ENCODE measurements at places on chromosomes 16 and 17. TPM values are rescaled to one million over a fixed set of nuclear protein-coding genes. Genes with fewer than 3 reads are reported as not detected.

DNA sequence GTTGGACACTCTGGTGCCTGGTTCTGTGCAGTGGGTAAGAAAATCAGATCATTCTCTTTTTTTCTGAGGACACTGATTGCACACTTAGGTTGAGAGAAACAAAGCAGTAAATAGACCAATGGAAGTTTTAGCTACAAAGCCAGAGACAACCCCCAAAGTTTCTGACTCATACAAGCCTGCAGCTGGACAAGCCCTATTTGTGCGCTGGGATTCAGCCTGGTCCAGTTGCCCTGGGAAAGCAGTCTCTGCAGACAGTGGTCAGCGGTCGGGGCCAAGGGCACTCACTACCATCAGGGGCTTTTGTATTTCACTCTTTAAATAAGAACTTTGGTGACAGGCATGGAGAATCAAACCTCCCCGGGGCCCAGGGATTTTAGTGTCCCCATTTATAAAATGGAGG, 6.0 kb upstream of the RHBDL3 start:
- no peak for DNase-seq

GRCh38 chr17:71592431-71592830, 528.4 kb upstream of the SOX9 start:
- DNase-seq, result no peak

- no peak for DNase-seq
Observed at GRCh38 chr16:87721622-87722585, 43.9 kb downstream of the KLHDC4 start.

- DNase-seq, result no peak
Observed at GRCh38 chr17:56121191-56122051, 31.9 kb upstream of the ANKFN1 start.

GRCh38 chr17:3762922-3763776, 37.8 kb downstream of the ITGAE start:
- no peak for DNase-seq

COA3 gene
- 64.3 TPM for total RNA-seq

ITGAD gene
- total RNA-seq, result not detected

MYCBPAP gene
- total RNA-seq, result 1.0 TPM

BLTP2 gene
- 109 TPM for total RNA-seq

SOCS1 gene
- total RNA-seq, result 1.1 TPM

ZFPM1 gene
- 0.67 TPM for total RNA-seq

KRT9 gene
- total RNA-seq, result not detected

SMIM5 gene
- not detected for total RNA-seq
